IPS DF 19.7 (cell line): ENCODE measurements at places on chromosomes 16 and 17.

- no peak for DNase-seq
Measured at GRCh38 chr16:22692916-22693637, 120.9 kb upstream of the HS3ST2 start.

DNA sequence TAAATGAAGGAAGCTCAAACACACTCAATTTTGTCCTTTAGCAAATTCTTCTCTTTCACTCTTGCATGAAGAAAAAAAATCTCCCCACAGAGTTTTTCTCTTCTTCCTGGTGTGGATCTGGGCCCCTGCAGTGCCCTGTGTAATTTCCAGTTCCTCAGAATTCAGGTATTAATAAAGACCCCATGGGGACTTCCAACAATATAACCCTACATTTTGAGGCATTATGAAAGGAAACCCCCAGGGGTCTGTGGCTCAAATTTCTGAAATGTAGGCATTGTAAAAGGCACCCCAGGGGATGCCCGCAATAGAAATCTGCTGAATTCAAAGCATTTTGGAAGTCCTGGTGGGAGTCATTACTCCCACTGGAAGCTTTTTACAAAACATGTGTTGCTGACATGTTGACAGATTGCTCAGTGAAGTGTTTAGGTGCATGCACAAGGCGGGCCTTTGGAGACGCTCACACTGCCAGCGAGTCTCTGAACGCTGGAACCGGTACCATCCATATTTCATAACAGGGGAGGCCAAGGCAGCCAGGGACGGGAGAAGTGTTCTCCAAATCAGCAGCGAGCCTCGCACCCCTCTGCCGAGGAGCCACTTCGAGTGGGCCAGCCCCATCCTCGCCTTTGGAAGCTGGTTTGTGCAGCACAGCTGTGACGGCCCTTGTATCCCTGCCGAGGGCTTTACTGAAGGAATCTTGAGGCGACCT, 154.0 kb downstream of the ZNF423 start:
- DNase-seq = peak; percentile 64

GRCh38 chr16:1429631-1430030, 1.2 kb upstream of the PERCC1 start:
- no peak for DNase-seq

GRCh38 chr17:39761861-39762496, 24.2 kb downstream of the GRB7 start:
- DNase-seq = no peak

GRCh38 chr17:44990994-44991393, 22.9 kb upstream of the C1QL1 start:
- no peak for DNase-seq

- no peak for DNase-seq
Measured at GRCh38 chr17:31072186-31072585, 22.6 kb upstream of the NF1 start.

DNA sequence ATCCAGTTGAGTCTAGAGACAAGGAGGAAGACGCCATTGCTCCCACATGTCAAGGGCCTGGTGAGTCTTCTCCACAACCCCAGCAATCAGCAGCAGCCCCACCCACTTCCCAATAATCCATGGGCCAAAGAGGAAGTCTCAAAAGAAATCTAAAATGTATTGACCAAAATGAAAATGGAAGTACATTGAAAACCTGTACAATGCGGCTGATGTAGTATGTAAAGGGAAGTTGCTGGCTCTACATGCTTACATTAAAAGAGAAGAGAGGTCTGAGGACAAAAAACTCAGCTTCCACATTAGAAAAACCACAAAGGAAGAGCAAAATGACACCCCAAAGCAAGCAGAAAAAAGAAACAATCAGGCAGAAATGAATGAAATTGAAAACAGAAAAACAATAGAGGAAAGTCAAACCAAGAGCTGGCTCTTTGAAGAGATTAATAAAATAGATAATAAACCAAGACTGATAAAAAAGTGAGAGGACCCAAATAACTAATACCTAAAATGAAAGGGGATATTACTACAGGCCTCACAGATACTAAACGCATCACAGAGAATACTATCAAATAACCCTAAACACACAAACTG, 100.6 kb upstream of the METRNL start:
- no peak for DNase-seq

DNA sequence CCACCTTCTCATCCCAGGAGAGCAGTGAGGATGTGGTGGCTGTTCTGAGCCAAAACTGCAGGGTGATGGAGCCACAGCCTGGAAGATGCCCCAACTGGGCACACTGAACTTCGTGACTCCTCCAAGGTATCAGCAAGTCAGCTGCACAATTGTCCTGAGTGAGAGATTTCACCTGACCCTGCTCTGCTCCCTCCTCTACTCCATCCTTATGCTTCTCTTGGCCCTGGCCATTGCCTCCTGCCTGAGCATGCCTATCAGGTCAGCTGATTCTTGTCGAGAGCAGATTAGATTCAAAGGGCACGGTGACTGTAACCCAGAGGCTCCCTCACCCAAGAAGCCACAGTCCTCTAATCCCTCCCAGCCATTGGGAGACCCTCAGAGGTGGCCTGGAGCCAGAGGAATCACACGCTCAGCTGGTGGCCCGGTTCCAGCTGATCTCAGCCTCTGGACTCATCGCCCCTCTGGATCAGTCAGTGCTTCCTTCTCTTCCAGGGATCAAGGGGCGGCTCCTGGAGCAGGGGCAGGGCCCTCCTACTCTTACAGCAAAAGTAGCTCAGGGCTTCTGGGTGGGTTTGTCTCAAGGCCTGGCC, 7.0 kb upstream of the CYB561 start:
- no peak for DNase-seq

DNA sequence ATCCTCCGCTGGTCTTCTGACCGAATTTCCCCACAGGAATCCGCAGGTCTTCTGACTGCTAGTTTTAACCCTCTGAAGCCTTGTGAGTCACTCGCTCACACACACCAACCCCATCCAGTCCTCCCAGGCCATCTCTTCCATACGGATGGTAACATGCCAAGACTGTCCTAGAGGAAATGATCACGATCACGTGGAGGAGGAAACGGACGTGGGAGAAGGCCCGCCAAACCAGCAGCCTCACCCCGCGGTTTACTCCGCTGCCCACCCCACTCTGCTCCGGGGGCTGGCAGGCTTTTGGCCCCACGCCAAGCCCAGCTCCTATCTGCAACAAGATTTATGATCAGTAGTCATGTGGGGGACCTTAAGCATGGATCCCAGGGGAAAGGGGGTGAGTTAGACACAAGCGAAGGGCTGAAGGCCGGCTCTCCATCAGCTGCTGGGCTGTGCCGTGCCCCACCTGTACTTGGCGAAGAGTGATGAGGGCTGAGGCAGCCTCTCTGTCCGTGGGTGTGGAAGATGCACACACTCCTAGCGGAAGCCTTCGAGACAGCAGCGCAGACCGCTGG, 1.5 kb upstream of the FAAP100 start:
- no peak for DNase-seq

- DNase-seq = no peak
Measured at GRCh38 chr16:86625821-86626220, 47.5 kb downstream of the FOXL1 start.

- no peak for DNase-seq
Measured at GRCh38 chr17:77212081-77212832, 71.5 kb downstream of the SEC14L1 start.

GRCh38 chr17:55742272-55743102, 8.4 kb upstream of the PCTP start:
- no peak for DNase-seq

GRCh38 chr17:33052856-33053255, 61.2 kb downstream of the SPACA3 start:
- no peak for DNase-seq

GRCh38 chr17:74156878-74157277, 46.6 kb upstream of the RPL38 start:
- DNase-seq = no peak

GRCh38 chr17:45135978-45136791, 698 bp downstream of the ACBD4 start:
- DNase-seq = no peak

DNA sequence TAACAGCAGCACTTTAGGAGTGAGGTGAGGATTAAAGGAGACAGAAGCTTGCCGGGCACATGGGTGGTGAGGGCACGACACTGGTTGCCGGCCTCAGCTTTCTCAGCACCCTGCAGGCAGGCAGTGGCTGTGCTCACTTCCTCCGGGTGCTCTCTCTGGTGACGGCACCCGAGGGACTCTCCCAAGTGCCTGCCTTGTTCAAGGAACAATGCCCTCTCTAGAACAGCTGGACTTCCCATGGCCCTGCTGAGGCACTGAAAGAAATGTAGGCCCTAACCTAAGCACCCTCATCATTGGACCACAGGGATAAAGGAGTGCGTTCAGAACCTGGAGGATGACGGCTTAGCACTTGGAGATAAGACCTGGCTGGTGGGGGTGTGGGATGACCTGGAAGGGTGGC, 72.7 kb downstream of the N4BP1 start:
- DNase-seq = no peak

DNA sequence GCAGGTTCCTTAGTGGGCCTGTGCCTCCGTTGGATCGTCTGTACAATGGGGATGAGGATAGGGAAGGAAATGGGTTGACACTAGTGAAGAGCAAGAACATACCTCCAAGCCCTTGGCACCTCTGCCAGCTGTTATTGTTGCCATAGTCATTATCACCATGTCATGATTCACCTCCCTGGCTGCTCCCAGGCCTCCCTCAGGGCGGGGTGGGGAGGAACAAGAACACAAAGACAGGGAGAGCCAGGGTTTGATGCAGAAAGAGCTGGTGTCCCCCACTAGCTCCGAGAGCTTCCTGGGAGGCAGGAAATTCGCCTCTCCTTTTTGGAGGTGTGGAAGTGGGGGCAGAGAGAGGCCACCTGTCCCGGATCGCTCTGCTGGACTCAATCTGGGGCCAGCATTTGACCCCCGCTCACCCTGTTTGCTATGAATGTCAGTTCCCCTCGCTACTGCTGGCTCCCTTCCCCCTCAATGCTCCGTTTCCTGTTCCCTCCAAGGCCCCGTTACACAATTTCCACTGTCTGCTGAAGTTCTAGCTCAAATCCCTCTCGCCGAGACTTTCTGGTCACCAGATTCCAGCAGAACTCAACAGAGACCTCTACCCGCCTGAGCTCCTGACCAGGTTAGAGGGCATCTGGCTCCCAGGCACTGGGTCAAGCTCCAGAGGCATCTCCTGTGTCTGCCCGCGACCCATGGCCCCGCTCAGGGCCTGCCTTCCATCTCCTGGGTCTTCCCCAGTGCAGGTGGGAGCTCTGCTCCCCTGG, 9.1 kb downstream of the TIMP2 start:
- DNase-seq = no peak

DNA sequence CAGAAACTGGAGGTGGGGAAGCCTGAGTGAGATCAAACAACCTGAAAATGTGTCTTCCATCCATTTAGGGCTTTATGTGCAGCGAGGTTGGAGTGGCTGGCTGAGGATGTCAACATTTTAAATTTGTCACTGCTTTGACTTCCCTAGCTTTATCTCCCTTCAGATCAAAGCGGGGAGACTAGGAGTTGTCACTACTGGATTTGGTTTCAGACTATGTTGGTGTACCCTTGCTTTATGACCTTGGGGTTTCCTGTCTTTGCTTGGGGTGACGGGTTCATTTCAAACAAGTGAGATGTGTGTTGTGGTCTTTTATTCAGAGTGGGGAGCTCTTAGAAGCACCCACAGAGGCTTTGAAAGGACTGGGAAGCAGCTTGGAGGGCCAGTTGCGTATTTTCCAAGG, 25.6 kb downstream of the MSI2 start:
- DNase-seq = no peak

GRCh38 chr16:65116216-65116615, 5.6 kb downstream of the CDH11 start:
- DNase-seq = no peak

DNA sequence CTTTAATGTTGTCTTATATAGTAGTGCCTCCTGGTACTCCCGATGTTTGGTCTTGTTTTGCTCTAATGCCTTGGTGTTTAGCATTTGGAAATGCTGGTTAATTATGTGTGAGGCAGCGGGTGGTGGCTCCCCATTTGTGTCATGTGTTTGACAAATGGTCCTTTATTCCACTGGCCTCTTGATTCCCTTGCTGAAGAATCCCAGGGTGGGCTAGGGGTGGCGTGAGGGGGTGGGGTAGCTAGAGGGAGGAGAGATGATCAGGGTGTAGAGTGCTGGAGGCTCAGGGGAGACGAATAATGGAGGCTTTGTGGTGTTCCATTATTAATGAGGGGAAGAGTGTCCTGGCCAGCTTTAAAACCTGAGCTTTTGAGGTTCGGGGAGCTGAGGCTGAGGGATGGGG, 5.4 kb downstream of the DYNLL2 start:
- no peak for DNase-seq

DNA sequence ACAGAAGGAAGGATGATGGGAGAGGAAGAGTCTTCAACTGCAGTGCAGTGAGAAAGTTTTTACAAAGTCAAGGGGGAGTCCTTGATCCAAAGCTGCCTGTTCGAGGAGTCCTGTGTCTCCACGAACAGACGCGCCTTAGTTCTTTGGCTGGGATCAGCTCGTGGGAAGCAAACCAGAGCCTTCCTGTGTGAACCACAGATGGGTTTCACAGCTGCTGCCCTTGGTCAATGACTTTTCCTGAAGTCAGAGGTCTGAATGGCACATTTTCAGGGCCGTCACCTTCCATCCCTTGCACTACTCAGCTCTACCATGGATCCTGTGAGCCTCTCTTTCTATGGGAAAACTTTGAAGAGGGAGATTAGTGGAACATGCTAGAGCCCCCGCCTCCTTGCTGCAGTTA, 4.2 kb upstream of the SBK1 start:
- DNase-seq = no peak

DNA sequence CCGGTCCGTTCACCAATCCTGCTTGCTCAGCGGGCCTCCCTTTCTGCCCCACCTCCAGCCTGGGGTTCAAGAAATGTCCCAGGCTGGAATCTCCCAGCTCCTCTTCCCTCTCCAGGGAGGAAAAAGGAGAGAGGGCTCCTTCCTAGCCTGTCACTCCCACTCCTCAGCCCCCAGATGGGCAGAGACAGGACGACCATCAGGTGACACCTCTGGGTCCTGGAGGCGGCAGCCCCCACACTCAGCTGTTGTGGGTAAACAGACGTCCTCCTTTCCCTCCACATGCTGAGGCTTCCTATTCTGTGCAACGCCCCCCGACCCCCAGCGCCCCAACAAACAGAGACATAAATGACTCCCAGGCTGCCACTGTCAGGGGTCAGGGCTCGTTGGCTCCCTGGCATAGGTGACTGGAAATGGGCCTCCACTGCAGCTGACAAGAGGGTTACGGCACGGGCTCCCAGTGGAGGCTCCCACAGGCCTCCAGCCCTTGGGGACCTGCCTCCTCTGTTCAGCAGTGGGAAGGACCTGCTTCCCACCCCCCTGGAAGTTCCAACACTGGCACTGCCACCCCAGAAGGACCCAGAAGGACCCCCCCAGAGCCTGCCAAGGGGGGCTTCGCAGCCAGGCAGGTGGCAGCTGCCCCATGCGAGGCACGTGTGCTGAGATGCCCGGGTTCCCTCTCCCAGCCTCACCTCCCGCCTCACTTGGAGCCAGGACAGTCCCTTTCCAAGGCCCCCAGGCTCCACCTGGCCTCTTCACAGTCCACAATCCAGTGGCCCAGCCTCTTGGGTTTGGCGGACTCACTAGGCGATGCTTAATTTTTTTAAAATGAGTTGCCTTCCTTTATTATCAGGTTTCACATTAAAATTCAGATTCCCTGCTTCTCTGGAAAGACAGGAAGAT, 232.3 kb downstream of the KATNIP start:
- no peak for DNase-seq
